ENCODE measurements at places on chromosomes 12 and 14. TPM values are rescaled to one million over a fixed set of nuclear protein-coding genes. Genes with fewer than 3 reads are reported as not detected.

DNA sequence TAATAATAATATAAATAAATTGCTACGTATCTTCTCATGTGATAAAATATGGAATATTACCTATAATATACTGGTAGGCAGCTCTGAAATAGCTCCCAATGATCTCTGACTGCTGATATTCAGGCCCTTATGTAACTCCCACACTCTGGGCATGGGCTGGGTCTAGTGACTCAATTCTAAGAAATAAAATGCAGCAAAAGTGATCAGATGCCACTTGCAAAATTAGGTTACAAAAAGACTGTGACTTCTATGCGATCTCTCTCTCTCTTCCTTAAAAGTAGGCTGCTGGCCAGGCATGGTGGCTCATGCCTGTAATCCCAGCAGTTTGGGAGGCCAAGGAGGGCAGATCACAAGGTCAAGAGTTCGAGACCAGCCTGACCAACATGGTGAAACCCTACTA, 10.3 kb upstream of the CACNB3 start:
- DNase-seq = no peak

GRCh38 chr12:8037947-8038346, 5.4 kb downstream of the FOXJ2 start:
- no peak for DNase-seq

GRCh38 chr12:108017472-108018057, 111.5 kb upstream of the WSCD2 start:
- no peak for DNase-seq

DNA sequence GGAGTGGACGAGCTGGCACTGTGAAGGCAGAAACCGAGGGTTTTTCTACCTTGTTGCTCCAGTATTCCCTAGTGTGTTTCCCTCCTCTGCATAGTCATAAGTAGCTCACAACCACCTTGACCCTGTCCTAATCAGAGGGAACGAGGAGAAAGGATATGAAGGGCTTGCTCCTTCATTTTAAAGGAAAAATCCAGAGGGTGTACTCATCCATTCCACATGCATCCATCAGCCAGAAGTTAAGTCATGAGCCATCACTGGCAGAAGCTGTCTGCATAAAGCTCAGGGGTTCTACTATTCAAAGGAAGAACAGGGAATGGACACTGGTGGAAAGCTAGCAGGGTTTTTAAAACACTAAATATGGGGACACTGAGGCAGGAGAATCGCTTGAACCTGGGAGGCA, 84.3 kb upstream of the FOXN3 start:
- DNase-seq = no peak

- no peak for DNase-seq
Observed at GRCh38 chr14:61588419-61588901, 106.9 kb upstream of the HIF1A start.

GRCh38 chr12:64103825-64104740, 118.0 kb downstream of the KICS2 start:
- DNase-seq = no peak

Gene LPAR5
- total RNA-seq = 2.8 TPM
